Retina (tissue), 1 donor: ENCODE measurements at places on chromosomes 4 and X.

- no peak for DNase-seq
Observed at GRCh38 chrX:116490104-116490503, 27.3 kb upstream of the CT83 start.

GRCh38 chr4:48234575-48234974, 35.1 kb downstream of the TEC start:
- DNase-seq = no peak

DNA sequence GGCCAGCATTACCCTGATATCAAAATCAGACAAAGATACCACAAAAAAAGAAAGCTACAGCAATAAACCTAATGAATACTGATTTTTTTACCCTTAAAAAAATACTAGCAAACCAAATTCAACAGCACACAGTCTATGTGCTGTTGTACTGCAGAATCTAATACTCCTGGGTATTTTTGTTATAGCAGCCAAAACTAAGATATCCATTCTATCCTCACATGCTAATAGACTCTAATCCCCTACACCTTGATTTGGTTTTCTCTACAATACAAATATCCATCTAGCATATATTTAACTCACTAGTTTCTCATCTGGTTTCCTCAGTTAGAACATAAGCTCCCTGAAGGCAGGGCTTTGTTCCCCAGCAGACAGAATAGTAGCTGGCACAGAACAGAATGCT, 12.4 kb downstream of the CLOCK start:
- DNase-seq = no peak

DNA sequence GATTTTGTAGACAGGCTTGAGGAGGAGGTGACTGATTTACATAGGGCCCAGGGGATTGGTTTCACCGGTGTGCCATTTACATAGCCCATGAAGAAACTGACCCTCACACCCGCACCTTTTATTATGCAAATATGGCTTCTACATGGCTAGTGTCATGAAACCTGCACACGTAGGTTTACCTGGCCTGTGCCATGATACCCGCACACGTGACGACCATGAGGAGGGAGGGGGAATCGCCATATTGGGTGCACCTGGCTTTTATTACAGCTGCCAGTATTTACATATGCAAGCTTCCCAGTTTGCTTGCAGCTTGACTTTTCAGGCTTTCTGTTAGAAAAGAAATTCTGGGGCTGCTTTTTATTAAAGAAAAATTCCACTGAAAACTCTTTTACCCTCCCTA, 359.7 kb downstream of the ADAM29 start:
- DNase-seq = no peak

DNA sequence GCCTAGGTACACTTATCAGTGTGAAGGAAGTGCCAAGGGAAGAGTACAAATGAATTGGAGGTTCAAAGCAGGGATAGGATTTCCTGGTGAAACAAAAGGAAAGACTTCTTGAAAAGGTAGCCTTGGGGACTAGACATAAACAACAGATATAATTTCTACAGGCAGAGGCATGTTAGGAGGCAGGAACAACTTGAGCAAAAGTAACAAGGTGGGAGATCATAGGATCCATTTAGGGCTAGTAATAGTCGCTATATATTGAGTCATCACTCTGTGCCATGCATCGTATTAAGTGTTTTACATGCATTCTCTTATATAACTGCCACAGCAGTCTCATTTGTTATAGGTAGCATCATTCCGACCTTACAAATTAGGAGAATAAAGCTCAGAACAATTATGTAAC, 98.3 kb upstream of the EOLA2 start:
- DNase-seq = no peak

DNA sequence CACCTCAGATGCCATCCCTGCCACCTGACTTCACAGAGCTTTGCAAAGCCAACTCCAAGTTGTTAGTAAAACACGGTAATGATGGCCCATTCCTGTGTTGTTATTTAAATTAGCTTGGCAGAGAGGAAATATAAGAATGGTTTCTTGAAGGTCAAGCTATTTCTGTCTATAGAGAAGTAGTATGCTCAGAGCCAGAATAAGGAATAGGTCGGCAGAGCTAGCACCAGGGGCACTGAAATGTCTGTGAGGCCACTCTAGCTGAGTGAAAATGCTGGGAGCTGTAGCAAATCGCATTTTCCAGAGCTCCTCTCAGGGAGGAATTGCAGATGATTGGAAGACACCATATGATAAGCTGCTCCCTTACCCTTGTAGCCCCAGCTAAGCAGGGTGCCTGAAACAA, 615.4 kb upstream of the NR3C2 start:
- no peak for DNase-seq

DNA sequence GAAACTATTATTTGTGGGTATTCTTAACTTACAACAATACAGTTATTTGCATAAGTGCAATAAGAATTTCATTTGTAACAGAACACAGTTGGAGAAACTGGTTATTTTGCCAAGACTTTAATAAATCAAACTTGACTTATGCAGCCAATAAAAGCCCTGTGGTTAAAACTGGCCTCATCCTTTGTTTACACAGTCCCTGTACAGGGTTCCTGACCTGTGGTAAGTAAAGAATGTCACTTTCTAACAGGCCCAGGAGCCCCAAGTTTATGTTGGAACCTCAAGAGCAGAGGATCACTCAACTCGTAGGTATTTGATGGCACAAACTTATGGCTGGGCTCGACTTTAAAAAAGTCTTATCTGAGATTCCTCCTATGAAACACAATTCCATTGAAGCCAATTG, 88.6 kb upstream of the PTCHD1 start:
- no peak for DNase-seq

GRCh38 chrX:40392599-40392998, 188.2 kb upstream of the ATP6AP2 start:
- no peak for DNase-seq

- DNase-seq = no peak
Observed at GRCh38 chrX:56794404-56795230, 65.6 kb downstream of the NBDY start.

- DNase-seq = no peak
Observed at GRCh38 chr4:21457086-21457840, 491.3 kb downstream of the KCNIP4 start.

- no peak for DNase-seq
Observed at GRCh38 chr4:138788857-138789256, 226.7 kb upstream of the NOCT start.

DNA sequence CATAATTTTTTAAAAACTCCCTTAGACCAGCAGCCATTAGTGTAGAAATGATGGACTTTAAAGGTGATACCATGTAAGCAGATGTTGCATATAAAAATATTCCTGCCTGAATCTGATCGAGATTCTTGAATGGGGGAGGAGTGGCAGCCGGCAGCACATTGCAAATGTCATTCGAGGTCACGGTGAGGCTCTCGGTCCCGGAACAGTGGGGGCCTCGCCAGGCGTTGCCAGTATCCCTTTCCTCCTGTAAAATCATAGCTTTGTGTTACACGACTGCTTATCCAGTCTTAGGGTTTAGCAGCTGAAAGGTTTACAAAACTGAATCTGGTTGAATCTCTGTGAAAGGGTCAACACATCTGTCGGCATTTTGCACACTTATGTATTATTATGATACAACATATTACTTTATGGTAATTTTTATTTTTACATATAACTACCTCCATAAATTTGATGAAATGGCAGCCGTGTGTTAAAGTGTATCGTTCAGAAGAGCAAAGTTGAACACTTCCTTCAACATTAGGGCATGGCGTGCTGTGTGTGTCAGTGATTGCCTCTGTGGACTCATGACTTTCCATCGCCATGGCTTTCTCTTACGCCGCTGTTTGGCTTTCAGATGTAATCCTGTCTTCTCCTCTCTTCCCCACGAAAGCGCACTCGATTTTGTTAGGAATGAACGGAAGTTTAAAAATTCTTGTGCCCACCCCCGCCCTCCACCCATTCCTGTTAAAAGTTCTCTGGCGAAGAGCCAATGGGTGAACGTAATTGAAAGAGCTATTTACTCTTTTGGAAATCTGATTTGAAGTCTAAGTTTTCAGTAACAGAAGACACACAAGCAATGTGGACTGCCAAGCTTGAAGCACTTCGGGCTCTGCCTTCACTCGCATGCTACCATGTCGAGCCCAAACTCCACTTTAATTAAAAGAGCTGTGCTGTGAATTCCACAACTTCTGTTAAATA, 114.8 kb downstream of the STOX2 start:
- DNase-seq = no peak

GRCh38 chrX:99494668-99495067, 915.4 kb downstream of the PCDH19 start:
- DNase-seq = no peak

- peak; percentile 89 for DNase-seq
Observed at GRCh38 chrX:109485470-109486340, 3.8 kb upstream of the GUCY2F start.

DNA sequence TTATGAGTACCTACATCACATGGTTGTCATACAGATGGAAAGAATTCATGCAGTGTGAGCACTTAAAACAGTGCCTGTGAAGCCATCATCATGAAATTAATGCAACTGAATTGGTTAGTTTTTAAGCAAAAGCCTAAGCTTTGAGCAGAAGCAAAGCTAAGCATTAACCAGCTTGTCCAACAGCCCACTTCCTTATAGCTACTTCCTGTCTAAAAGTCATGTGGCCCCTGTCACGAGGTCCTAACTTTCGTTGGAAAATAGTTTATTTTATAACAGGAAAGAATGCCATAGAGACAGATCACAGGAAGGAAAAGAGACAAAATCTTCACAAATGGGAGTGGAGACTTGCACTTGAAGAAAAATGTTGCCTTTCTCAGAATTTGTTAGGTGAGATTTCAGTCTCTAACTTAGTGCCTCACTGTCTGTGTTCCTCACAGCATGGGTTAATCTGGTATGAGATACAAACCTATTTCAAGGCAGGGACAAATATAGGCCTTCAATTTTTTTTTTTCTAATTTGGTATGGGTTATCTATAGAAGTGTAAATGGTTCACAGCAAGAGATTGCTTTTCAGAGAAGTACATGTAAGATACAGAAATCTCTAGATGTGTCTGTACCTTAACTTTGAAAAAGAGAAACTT, 27.7 kb upstream of the VCX start:
- DNase-seq = no peak

GRCh38 chrX:154384284-154384892, 5.3 kb downstream of the EMD start:
- DNase-seq = no peak

DNA sequence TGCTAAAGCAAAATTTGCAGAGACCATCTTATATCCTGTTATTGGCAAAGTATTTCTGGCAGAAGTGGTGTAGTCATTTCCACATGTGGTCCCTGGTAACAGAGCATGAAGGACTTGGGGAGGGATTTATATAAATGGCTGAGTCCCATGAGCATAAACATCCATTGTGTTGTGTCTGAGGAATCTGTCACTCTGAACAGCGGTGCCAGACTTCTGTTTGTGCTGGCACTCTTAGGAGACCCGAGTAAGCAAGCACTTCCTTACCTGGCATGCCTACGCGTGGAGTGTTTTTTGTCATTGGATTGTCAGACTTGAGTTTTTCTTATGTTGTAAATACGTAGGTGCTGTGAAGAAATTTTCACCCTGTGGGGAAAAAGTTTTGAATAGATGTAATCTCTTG, 285.9 kb downstream of the ARHGAP10 start:
- DNase-seq = no peak

DNA sequence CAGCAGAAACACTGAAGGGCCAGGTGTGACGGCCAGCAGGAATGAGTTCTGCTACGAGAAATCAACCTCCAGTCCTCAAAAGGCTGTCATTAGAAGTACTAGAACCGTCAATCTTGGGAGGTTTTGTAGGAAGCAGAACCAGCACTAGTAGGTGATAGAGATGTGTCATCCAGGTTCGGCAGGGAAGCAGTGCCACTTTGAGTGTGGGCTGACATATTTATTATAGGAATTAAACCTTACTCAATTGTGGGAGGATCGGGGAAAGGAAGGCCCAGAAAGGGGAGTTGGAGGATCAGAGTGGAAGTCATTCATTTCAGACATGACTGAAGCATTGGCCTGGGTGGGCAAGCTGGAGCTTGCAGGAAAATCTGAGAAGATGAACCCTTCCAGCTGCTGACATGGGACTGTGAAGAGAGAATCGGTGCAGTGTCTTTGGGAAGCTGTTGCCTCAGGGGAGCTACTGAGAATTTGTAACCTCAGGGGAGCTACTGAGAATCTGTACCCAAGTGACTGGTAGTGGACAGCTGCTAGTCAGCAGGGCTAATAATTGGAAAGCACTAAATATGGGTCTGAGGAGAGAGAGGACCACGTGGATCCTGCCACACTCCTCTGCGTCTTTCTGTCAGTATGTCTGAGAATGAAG, 177.4 kb downstream of the SPRY1 start:
- no peak for DNase-seq

- no peak for DNase-seq
Observed at GRCh38 chr4:26126143-26126718, 194.6 kb upstream of the RBPJ start.

DNA sequence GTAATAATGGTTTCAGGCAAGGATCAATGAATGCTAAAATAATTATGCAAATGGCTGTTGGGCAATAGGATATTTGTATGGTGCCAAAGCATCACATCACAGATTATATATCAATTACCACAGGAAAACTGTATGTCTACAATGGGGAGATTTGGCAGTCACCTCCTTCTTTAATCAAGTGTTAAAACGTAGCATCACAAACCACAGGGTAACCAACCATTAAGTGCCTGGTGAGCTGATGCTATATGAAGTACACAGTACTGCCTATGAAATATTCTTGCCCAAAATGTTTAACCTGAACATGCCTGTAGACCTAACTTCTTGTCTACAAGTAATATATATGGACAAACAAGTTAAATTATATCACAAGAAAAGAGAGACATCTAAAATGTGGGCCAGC, 25.3 kb downstream of the MECP2 start:
- DNase-seq = no peak

DNA sequence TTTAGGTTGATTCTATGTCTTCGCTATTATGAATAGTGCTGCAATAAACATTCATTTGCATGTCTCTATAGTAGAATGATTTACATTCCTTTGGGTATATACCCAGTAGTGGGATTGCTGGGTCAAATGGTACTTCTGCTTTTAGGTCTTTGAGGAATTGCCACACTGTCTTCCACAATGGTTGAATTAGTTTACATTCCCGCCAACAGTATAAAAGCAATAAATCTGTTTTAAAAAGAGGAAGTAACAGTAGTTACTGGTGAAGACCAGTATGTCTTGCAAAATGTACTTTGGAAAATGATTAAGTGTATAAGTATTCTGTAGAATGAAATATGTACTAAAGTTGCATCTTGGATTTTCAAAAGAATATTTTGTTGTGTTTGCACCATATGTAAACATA, 77.3 kb downstream of the SHROOM4 start:
- DNase-seq = no peak

DNA sequence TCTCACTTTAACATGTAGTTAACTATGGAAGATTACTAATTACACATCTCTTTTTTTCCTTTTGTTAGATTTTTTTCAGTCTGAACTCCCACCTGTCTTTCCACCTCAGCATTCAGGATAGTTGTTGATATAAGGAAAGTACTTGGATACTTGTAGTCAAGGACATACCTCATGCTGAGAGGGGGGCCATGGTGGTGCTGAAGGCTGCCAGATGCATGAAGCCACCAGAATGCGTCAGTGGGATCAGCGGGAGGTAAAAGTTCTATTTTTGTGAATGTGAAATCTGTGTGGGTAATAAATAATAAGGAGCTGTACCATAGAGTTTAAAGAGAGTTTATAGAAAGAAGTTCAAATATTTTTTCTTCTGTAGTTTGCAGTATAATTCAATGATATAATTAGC, 13.1 kb upstream of the NDST4 start:
- no peak for DNase-seq

- DNase-seq = no peak
Observed at GRCh38 chr4:164701665-164702064, 52.3 kb upstream of the SMIM31 start.
